ENCODE measurements at places on chromosomes 1 and 21.

DNA sequence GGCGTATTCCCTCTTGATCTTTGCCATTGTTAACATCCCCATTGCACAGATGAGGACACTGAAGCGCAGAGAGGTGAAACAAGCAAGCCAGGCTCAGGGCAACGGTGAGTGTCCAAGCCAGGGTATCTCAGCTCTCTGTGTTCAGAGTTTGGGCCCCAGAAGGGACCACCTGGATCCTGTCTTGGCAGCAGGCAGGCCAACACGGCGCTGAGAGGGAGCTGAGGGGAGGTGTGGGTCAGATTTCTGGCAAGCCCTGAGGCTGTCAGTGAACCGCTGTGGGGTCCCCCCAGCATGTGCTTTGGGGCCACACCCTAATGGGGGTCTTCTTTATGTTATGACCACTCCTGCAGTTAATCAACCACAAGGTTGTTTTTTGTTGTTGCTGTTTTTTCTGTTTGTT is 23.1 kb downstream of the NEK2 start:
- no peak for DNase-seq

DNA sequence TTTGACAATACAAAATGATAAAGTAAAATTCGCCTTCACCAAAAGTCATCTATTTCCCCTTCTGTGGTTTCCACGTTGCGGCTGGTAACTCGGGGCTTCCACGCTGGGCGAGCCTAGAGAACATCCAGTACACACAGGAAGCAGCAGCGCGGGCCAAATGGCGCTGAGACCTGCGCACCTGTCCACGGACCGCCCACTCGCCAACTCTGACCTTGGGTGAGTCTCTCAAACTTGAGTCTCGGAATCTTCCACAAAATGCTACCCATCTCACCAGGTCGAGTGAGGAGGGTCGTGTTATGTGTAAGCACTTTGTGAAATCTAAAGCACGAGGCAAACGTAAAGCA is 820 bp upstream of the TTF2 start:
- peak; percentile 79 for DNase-seq

- DNase-seq = no peak
Observed at GRCh38 chr1:46053734-46054133, 78.7 kb downstream of the PIK3R3 start.

GRCh38 chr1:92993581-92993980 is 32.3 kb upstream of the DIPK1A start:
- no peak for DNase-seq
